NCI-H1092 (cell line): ENCODE measurements at places on chromosomes 7 and 10.

- DNase-seq = no peak
Measured at GRCh38 chr10:57844387-57844998, 423.2 kb downstream of the IPMK start.

- DNase-seq = no peak
Measured at GRCh38 chr7:141232286-141233051, 158.6 kb downstream of the TMEM178B start.

GRCh38 chr7:107224374-107225223 is 55.8 kb downstream of the HBP1 start:
- DNase-seq = no peak

- DNase-seq = no peak
Measured at GRCh38 chr10:107754814-107755213, 590.3 kb upstream of the SORCS1 start.

- DNase-seq = peak; percentile 25
Measured at GRCh38 chr10:102072673-102073527, 7.8 kb downstream of the HPS6 start.

- DNase-seq = no peak
Measured at GRCh38 chr10:69232252-69232651, 12.1 kb downstream of the HKDC1 start.

DNA sequence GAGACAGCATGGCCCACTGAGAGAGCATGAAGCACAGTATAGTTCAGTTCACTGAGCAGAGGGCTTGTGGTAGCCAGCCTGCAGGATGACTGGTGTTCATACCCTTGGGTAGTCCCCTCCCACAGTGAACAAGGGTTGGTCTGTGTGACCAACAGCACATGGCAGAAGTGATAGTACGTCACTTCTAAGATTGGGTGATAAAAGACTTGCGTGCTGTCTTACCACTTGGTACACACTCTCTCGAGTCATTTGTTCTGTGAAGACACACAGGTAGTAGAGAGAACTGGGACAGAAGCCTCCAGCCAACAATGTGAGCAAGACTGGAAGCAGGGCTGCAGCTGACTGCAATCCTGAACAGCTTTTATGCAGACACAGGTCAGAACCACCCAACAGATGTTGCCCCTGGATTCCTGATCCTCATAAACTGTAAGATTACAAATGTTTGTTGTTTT is 14.6 kb downstream of the EPC1 start:
- DNase-seq = no peak

DNA sequence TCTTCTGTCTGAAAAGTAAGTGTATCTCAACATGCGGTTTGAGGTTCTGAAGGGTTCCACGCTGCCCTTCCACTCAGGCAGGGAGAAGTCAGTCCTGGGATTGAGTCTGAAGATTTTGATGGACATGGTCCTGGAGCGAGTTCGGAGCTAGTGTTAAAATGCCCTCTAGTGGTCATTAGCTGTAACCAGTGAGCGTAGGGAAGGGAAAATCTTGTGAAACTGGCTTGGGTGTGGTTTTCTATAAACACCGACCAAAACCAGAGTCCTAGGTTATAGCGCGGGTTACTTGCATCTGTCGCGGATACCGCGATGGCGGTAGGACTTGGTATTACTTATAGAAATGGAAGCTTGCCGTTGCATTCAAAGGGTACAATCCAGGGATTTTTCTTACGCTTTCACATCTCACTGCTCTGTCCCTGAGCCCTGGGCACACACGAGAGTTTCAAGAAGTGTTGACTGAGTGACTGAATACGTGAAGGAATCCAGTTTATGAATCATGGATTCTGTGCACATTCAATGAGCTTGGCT is 348.2 kb upstream of the C7orf33 start:
- peak; percentile 37 for DNase-seq

GRCh38 chr7:1638215-1638661 is 31.8 kb upstream of the ELFN1 start:
- DNase-seq = peak; percentile 43

GRCh38 chr7:27172315-27172774 is 1.8 kb downstream of the HOXA10 start:
- DNase-seq = no peak

GRCh38 chr10:125411724-125412123 is 251.4 kb upstream of the CTBP2 start:
- DNase-seq = no peak

- no peak for DNase-seq
Measured at GRCh38 chr7:146670532-146670931, 553.9 kb downstream of the CNTNAP2 start.

GRCh38 chr10:65358565-65358964 is 1567.3 kb upstream of the LRRTM3 start:
- no peak for DNase-seq

DNA sequence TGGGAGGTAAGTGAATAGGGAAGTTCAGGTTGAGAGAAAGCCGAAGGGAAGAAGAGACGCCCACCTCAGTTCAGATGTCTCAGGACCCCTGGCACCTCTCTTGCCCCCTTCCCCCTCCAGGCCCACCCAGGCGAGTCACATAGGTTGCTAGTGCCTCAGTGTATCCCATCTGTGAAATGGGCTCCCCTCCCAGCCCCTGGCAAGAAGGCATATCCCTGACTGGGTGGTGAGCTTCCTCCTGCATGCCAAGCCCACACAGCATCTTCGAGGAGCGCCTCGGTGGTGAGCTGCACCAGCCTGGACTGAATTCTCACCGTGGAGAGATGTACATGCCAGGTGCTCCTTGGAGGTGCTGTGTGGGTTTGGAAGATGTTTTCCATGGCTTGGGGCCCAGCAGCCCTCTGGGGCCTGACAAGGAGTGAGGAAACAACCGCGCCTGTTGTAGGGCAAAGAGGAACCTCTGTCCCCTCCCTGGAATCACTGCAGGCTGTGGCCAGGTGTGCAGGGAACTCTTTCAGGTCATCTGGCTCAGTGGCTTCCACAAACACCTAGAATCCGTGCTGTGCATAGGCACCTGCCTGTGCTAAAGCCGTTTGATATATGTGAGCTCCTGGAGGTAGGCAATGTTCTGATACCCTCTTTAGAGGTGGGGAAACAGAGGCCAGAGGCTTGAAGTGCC is 45.1 kb downstream of the UNC5B start:
- DNase-seq = no peak

- DNase-seq = no peak
Measured at GRCh38 chr7:111953611-111954010, 252.6 kb downstream of the DOCK4 start.

DNA sequence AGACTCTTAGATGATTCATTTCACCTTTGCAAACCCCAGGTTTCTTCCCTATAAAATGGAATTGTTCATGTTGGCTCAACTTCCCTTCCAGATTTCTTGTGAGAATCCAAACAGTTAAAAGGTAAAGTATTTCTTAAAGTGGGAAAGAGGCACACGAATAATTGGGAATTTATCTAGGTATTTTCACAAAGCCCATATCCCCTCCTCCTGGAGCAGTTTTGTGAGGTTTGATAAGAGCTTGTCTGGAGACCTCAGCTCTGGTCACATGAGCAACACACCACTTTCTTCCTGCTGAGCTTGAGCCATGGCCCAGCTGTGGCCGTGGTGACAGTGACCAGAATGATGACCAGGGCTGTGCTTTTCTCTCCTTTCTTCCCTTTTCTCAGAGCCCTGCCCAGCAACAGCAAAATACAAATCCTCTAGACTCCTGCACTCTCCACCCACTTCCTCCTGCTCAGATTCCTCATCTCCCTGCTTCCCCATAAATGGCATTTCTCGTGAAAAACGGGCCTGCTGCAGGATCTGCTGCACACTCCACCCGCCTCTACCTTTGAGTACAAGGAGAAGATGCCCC is 87.7 kb downstream of the PIK3CG start:
- DNase-seq = no peak

DNA sequence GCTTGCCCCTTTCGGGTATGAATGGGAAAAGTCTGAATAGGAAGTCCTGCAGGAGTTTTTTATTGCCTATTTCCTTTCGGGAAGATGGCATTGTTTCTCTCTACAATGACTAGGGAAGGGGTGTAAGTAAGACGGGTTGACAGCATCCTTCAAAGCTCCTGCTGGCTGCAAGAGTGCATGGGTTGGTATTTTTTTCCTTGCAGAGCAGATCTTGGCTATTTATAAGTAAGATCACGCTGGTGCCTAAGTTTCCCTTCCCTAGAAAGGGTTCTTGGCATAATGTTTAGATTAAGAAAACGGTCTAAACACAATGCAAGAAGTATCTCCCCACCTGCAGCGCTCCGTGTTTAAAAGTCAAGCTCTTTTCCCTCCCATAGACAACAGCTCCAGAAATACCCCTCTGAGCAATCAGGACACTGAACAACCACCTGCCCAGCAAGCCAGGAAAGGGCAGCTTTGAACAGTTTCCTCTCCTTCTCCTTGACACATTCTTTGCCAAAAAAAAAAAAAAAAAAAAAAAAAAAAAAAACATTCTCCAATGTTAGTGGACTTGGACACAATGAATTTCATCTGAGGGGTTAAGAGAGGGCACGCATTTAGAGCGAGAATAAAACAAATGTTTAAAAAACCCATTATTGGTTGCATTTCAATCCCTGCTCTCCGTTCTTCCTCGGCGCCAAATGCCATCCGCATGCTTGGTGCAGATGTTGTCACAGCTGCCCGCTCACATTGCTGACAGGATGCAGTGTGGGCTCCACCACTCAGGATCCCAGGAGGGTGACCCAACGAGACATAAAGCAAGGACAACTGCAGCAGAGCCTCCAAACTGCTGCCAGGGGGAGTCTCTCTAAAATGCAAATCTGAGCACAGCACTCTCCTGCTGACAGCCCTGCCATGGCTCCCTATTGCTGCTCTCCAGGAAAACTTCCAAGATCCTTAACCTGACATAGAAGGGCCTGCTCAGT is 427.4 kb upstream of the MGMT start:
- DNase-seq = no peak

GRCh38 chr7:71354716-71355115 is 222.8 kb downstream of the GALNT17 start:
- no peak for DNase-seq

DNA sequence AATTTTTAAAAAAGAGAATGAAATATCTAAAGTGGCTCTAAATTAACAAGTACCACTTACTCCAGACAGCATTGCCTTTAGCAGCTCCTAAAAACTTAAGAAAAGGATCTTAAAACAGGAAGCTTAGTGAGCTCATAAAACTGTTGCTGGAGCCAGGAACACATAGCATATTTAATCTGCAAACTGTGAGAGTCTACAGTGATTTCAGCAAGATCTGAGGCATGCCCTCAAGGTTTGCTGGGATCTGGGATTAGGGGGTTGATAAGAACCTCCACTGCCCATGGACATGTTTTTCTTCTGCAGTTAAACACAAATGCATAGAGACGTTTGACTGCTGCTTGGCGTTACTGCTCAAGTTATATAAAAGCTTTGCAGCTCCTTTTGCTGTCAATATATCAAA is 3.8 kb downstream of the GLI3 start:
- no peak for DNase-seq

DNA sequence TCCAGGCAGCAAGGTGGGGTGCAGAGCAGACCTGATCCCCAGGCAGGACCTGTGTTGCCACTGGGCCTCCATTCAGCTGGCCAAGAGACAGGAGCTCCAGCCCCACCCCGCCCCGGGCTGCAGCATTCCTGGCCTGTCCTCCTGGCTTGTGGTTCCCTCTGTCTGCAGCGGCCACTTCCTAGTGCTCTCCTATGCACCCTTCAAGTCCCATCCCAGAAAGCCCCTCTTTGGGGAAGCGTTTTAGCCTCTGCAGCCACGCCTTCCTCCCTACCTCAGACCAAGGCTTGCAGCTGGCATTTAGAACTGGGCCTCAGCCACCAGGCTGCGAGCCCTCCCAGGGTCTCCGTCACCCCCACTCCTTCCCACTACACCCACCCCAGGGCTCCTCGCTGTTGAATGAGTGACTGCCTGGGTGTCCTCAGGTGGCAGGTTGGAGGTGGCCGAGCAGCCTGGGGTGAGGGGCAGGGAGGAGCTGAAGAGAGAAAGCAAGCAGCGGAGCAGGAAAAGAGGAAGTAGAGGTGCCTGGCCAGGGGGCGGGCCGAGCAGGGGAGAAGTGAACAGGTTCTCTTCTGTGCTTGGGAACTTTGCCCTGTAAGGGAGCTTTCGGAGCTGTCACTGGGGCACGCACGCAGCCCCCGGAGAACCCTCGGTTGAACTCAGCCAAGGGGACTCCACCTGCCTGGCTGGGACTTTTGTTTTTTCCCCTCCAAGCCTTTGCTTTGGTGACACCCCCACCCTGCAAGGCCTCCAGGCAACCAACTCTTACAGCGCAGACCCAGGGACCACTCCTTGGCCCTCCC is 109.1 kb upstream of the TNRC18 start:
- no peak for DNase-seq

DNA sequence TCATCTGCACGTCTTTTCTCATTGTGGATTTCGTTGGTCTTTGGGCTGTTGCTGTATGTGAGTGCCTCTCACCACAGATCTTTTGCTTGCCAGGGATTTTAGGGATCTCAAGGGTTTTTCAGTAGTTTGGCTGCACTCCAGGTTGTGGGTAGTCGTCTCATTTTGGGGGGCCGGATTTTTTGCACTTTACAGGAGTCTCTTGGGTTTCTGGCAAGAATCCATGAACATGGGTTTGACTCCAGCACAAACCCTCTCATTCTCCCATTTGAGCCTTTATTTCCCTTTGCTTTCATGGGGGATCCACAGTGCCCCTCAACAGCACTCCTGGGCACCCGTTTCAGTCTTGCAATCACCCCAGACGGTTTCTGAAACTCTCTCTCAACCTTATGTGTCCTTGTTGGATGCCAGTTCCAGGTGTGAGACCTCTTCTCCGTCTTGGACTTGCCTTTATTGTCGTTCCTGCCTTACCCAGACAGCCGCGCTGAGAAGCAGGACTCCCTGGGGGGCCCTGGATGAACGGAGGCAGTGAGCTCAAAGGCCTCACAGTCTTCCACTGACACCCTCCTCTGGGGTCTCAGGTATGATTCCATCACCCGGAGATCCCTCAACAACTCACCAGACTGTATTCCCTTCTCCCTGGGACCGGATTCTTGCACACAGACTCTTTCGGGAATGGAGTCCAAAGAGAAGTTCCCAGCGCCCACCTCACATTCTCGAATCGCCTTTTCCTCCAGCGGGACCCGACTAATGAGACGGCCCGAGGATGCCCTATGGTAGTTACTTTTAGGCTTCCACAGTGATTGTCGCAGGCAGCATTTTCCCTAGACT is 18.8 kb upstream of the ZNF273 start:
- DNase-seq = no peak

DNA sequence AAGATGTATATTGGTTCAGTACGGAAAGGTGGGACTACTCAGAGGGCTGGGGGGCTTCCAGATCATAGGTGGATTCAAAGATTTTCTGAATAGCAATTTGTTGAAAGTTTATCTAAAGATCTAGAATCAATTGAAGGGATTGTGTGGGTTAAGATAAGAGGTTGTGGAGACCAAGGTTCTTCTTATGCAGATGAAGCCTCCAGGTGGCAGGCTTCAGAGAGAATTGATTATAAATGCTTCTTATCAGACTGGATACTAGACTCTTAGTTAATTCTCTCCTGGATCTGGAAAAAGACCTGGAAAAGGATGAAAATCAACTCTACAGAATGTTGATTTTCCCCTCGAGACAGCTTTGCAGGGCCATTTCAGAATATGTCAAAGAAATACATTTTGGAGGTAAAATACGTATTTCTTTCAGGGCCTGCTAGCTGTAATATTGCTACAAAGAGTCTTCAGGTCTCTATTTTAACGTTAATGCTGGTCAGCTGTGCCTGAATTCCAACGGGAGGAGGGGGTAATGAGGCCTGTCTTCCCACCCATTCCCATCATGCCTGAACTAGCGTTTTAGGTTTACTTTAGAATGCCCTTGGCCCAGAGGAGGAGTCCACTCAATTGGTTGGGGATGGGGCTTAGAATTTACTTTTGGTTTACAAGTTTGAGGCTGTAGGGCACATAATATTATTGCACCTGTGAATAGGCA is 12.8 kb upstream of the GPR15LG start:
- DNase-seq = no peak
